ENCODE measurements at places on chromosomes 6 and 20.

GRCh38 chr6:112539355-112539754 is 192.2 kb downstream of the RFPL4B start:
- DNase-seq: no peak

GRCh38 chr20:38194971-38195504 is 30.0 kb upstream of the TGM2 start:
- no peak for DNase-seq

DNA sequence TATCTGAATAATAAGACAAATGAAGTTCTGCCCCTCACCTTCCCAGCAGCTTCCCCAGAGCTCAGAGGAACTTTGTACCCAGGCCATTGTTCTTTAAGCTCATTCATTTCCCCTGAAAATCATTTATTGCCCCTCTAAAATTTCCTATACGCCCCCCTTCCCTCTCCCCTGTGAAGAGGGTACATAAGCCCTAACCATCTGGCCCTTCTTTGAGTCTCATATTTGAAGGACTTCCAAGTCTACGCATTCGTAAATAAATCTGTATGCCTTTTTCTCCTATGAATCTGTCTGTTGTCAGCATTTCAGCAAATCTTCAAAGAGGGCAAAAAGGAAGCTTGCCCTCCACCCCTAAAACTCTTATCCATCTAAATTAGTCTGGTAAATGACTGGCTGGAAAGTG is 73.1 kb upstream of the DST start:
- DNase-seq: no peak

GRCh38 chr20:35329435-35330139 is 37.4 kb upstream of the FAM83C start:
- DNase-seq: peak; percentile 80

DNA sequence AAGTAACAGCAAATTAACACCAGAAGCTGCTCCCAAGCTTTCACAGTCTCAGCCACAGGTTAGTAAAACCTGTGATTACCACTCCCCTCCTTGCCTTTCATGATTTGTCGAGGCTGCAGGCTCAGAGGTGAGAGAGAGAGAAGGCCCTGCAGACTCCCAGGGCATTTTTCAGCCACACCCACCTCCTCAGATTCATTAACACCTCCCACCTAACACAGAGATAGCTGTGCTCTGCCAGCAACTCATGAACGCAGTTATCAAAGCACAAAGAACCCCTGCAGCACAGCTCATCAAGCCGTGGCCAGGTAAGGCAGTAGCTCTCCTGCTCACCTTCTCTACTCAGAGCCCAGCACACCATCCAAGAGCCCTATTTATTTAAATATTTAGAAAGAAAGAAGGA is 27.1 kb downstream of the F13A1 start:
- no peak for DNase-seq

- no peak for DNase-seq
Measured at GRCh38 chr6:88585276-88585692, 378.1 kb downstream of the RNGTT start.
